ENCODE measurements at places on chromosomes 16 and 17.

- DNase-seq, result no peak
These were observed 118.0 kb upstream of the PLCG2 start for GRCh38 chr16:81661082-81661481.

DNA sequence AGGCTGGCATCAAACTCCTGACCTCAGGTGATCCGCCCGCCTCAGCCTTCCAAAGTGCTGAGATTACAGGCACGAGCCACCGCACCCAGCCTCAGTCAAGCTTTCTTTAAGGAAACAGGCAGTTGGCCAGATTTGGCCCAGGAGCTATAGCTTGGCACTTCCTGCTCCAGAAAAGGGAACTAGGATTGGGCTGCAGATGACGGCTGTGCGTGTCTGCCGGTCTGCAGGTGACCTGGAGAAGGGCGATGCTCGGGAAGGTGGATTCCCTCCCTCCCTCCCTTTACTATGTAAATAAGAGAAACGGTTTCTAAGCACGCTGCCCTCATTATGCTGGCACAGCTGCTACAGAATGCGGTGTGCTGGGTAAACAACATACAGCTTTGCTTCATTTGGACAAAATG lies 215.9 kb downstream of the RPTOR start:
- no peak for DNase-seq

GRCh38 chr17:50093807-50094206 lies 1.3 kb upstream of the PDK2 start:
- DNase-seq, result no peak

- DNase-seq, result no peak
These were observed 228.5 kb downstream of the FOXL1 start for GRCh38 chr16:86806838-86807351.

GRCh38 chr17:17172001-17172939 lies 33.9 kb downstream of the PLD6 start:
- DNase-seq, result no peak

DNA sequence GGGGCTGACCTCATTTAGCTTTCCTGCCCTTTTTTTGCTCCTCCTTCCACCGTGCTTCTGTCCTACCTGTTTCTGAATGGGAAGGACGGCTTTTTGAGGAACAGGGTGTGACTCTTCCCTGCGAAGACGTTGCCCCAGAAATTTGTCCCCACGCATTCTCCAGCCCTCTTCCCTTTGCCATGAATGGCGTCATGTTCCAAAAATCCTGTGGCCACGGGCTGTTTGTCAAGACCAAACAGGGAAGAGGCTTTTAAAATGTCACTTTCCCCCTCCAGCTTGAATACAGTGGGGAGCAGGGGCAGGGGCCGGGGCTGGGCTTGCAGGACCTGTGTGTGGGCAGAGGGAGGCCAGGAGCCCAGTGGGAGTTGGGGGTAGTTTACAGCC lies 13.9 kb downstream of the MPRIP start:
- DNase-seq, result no peak

- peak; percentile 24 for DNase-seq
These were observed 240.3 kb upstream of the GSE1 start for GRCh38 chr16:85372627-85373372.

DNA sequence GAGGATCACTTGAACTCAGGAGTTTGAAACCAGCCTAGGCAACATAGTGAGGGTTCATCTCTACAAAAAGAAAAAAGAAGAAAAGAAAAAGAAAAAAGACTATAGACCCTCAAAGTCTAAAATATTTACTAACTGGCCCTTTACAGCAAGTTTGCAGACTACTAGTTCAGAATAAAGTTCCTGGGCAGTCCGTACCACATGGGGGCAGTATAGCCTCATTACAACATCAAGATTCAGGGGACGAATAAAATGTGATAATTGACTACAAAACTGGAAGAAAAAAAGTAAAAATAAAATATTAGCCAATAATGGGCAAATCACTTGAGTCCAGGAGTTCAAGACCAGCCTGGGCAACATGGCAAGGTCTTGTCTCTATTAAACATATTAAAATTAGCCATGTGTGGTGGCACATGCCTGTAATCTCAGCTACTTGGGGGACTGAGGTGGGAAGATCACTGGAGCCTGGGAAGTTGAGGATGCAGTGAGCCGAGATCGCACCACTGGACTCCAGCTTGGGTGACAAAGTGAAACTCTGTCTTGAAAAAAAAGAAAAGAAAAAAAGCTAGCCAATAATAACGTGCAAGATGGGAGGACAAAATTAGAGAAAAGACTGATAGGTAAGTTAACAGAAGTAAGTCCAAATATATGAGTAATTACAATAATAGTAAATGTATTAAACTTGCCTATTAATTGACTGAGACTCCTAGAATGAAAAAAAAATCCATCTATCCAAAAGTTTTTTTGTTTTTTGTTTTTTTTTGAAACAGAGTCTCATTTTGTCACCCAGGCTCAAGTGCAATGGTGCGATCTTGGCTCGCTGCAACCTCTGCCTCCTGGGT lies 129.4 kb upstream of the SEC14L1 start:
- peak; percentile 34 for DNase-seq

DNA sequence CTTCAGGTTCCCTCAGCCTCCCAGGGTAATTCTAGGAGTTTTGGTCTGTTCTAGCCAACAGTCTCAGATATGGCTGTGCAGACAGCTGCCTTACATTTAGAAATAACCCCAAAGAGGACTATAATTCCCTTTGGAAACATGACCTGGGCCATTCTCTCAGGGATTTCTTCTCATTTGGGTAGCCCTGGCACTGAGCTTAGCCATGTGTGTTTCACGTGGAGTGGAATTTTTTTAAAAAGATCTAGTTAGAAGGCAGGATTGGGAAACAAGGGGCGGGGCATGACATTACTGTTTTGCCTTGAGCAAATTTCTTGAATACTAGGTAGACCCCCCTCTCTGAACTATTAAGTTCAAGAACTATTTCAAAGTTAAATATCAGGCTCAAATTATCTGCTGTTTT lies 29.6 kb upstream of the MRC2 start:
- no peak for DNase-seq

DNA sequence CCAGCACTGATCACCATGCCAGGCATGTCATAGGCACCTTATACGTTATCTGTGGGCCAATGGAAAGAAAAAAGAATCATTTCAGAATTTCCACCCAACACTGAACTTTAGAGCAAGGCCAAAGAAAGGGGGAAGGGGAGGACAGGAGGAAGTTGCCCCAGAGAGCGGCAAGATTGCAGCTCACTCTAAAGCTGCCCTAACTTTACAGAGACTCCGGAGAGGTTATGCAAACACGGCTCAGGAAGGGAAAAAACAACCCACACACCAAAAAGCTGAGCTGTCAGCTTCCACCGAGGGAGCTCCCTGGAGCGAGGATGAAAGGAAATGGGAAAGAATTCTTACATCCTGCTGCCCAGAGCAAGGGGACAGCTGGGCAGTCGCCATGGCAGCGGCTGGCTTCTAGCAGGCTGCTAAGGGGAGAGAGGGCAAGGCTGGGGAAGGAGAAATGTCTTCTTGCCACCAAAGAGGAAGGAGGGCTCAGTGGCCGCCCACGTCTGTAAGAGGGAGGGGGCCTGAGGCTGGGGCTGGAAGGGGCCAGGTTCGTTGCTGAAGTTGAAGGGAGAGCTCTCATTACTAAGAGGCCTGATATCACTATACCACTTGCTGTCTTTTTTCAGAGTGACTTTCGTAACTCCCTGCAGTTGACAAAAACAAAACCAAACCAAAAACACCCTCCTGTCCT lies 18.2 kb downstream of the COTL1 start:
- peak; percentile 55 for DNase-seq

DNA sequence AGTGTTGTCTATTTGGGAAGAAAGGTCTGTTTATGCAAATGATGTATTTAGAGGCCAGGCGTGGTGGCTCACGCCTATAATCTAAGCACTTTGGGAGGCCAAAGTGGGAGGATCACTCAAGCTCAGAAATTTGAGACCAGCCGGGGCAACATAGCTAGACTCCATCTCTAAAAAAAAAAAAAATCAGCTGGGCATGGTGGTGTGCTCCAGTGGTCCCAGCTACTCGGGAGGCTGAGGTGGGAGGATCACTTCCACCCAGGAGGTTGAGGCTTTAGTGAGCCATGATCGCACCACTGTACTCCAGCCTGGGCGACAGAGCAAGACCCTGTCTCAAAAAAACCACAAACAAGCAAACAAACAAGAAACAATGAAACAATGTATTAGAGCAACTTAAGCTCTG lies 18.9 kb upstream of the HEATR3 start:
- no peak for DNase-seq
